Epithelial cell of proximal tubule (primary cell): ENCODE measurements at places on chromosomes 12 and 14.

DNA sequence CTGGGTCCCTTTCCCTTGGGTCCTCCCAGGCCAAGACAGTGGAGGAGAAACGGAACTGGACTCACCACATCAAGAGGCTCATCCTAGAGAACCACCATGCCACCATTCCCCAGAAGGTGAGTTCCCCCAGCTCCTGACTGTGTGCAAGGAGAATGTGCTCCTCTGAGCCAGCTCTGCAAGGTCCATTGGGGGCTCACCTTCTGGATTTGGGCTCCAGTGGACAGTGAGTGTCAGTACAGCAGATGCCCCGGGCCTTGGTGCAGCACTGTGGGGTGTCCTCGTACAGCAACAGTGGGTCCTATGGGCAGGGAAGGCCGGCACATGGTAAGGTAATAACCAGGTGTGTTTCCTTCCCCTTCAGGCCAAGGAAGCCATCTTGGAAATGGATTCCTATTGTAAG is 27.8 kb downstream of the PLEKHG3 start:
- DNase-seq = no peak

- no peak for DNase-seq
These were observed 7.7 kb downstream of the BRF1 start for GRCh38 chr14:105292826-105293711.

GRCh38 chr12:5884866-5885265 is 60.2 kb downstream of the ANO2 start:
- DNase-seq = no peak

DNA sequence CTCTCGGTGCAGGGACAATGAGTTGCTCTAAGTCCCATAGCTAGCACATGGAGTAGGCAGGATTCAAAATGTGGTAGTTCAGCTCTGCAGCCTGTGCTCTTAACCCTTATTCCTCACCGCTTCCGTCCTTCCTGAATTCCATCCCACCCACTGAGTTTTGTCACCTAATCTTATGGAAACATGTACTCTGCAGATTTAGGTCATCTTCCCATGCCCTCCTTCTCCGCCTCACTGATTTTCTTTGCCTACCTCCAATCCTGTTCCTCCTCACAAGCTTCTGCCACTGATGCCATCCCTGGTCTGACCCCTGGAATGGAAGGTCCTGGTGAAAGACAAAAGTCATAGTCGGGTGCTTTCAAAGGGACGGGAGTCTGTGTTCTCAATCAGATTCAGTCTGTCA is 46.5 kb upstream of the ABCC9 start:
- DNase-seq = no peak

GRCh38 chr14:95943699-95944098 is 67.1 kb downstream of the TUNAR start:
- no peak for DNase-seq

- no peak for DNase-seq
These were observed 611.3 kb upstream of the TMEM132C start for GRCh38 chr12:127655691-127656090.

DNA sequence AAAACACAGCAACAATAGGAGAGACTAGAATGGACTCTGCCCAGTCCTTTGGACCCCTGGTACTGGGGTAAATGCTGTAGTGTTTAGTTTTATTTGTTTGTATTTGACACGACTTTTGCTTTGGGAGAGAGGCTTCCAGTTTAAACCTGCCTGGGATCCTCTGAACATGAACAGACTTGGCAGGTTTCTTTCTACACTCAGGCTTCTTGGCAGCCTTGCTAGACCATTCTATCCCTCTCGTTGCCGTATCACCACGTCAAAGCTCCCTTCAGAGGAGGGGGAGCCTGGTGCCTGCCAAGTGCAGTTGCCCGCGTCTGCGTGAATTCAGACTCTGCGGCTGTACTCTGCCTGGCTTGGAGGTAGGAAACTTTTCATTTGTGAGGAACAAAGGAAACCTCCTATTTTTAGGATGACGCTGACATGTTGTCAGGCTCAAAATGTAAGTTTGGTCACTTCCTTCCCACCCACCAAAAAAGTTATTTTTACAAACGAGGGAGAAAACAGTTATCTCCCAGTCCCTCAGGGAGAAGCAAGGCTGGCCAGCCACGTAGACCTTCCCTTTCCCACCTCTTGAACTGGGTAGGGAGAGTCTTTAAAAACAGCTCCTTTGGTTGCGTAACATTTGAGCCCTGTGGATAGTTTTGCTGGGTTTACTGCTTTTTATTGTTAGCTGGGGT is 25.9 kb downstream of the CD9 start:
- no peak for DNase-seq

DNA sequence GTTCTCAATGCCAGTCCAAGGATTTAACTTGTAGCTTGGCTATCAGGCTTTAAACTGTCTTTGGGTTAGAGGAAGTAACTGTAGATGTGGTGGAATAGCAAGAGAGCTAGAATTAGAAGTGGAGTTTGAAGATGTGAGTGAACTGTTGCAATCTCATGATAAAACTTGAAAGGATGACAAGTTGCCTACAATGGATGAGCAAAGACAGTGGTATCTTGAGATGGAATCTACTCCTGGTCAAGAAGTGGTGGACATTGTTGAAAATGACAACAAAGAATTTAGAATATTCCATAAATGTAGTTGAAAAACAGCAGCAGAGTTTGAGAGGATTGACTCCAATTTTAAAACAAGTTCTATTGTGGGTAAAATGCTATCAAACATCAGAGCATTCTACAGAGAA is 199.0 kb downstream of the DUSP6 start:
- DNase-seq = no peak

GRCh38 chr14:88049266-88049665 is 44.3 kb downstream of the GPR65 start:
- DNase-seq = no peak

DNA sequence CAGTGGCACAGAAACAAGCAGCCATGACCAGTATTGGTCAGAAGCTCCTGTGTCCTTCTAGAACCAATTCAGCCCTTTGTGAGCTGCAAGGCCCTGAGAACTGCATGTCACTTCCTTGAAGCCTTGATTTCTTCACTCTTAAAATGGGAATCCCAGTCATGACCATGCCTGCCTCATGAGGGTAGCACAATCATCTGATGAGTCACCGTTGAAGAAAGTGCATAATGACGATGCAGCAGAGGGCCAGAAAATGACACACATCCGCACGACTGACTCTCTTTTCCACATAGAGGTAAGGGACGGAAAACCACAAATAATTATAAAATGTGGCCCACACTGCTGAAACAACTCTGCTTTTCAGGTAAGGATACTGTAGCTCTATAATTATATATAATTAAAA is 777.4 kb downstream of the BCL11B start:
- DNase-seq = no peak

DNA sequence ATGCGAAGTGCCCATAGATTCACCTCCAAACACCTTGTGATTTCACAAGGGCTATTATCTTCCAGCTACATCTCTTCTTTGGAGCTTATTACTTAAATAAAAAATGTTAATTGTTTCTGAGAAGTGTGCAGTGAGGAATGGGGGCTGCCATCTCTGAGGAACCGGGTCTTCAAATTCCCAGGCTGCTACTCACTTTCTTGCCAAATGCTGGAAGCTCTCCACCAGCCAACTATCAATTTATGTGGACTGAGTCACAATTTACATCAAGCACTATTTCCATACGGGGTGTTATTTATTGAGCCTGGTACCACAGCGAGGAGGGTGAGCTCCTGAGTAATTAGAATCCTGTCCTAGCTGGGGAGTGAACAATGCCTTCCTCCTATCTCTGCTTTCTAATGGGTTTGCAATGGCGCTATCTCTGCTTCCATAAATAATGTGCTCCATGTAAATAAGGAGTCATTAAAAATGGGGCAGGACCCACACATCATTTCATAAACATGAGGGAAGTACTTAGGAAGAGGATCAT is 898.3 kb downstream of the VRK1 start:
- DNase-seq = no peak
